ENCODE measurements at places on chromosomes 5 and 9.

GRCh38 chr5:180343110-180343830 is 9.9 kb downstream of the GFPT2 start:
- no peak for DNase-seq

GRCh38 chr9:130522233-130522808 is 57.1 kb upstream of the FUBP3 start:
- DNase-seq: no peak

GRCh38 chr9:126116351-126117157 is 210.1 kb upstream of the MVB12B start:
- no peak for DNase-seq

- DNase-seq: no peak
These were observed 356.5 kb downstream of the CDH9 start for GRCh38 chr5:26681861-26682260.

DNA sequence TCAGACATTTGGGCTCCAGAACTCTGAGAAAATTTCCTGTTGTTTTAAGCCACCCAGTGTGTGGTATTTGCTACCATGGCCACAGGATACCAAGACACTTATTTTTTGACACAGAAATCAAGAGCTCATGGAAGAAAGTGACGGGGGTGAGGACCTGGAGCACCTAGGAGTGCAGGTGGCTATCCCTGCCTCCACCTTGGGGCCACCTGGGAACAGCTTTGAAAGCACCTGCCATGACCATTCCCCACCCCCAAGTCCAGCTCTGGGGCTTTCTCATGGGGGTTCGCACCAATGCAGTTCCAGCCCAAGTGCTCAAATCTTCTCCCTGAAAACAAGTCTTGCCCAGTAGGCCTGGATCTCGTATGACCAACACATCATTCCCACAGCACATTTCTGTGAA is 214.9 kb upstream of the IRX1 start:
- DNase-seq: no peak

DNA sequence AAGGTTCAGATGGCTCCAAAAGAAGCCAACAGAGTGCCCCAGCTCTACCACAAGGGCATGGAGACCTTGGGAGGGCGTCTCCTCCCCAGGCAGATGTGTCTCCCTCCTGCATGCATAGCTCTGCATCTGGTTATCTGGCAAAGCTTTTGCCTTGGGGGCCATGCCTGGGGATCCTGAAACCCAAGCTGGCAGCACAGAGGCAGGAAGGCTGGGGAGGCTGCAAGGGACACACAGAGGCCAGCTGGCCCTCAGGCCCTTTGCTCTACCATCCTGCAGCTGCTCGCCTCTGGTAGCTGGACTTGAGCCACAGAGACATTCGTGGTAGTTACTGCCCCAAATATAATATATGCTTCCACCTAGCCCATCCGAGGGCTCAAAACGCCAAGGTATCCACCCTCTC is 3.9 kb downstream of the SEPTIN8 start:
- no peak for DNase-seq

GRCh38 chr5:111993242-111993641 is 236.2 kb upstream of the NREP start:
- DNase-seq: no peak

GRCh38 chr5:97229196-97229595 is 46.1 kb upstream of the RIOK2 start:
- no peak for DNase-seq

DNA sequence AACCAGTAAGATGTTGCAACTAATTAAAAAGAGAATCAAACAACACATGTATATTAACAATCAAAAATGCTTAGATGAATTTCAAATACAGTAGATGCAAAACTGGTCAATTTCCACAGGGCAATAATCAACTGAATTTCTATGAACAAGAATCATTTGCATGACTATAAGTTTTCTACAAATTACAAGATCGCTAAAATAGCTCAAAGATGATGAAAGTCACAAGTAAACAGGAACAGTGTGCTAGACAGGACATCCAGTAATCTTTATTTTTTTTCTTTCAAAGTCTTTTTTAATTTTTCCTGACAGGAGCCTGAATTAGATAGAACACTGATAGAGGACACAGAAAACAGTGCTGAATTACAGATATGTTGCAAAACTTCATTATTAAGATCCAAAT is 608.2 kb upstream of the DAB2 start:
- no peak for DNase-seq

GRCh38 chr9:73869264-73869663 is 627.9 kb upstream of the RORB start:
- DNase-seq: no peak

- DNase-seq: peak; percentile 55
These were observed 128.4 kb downstream of the GRIA1 start for GRCh38 chr5:153618867-153619266.

All from AG04449 (cell line).